ENCODE measurements at places on chromosomes 12 and 14.

GRCh38 chr12:121513464-121514183 is 67.2 kb downstream of the KDM2B start:
- no peak for DNase-seq

GRCh38 chr14:97785495-97785894 is 988.3 kb downstream of the VRK1 start:
- DNase-seq = no peak

GRCh38 chr12:106039242-106039641 is 99.5 kb downstream of the NUAK1 start:
- DNase-seq = no peak

- peak; percentile 25 for DNase-seq
Observed at GRCh38 chr14:91417120-91417982, at the start of gene CCDC88C. Gene CCDC88C (minus strand): TSS chr14:91417820. CDS start chr14:91417690, 130 bp downstream.

DNA sequence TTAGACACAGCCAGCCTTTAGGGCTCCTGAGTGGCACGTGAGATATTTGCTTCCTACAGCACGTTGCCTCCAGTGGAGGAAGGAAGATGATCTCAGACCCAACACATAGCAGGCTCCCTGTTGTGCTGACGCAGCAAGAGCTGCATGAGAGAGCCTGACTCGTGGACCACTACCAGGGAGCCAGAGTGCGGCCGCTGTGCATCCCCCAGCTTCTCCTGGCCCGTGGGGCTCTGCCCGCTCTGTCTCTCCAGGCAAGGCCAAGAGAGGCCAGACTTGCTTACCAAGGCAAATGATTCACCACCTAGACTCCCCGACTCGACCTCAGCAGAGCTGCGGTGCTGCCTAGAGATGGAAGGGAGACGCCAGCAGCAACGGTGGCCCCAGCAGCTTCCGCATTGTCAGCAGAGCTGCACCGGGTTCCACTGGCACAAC is 37.5 kb downstream of the MAP3K9 start:
- no peak for DNase-seq

- DNase-seq = no peak
Observed at GRCh38 chr12:94983321-94983720, 20.2 kb downstream of the NDUFA12 start.

DNA sequence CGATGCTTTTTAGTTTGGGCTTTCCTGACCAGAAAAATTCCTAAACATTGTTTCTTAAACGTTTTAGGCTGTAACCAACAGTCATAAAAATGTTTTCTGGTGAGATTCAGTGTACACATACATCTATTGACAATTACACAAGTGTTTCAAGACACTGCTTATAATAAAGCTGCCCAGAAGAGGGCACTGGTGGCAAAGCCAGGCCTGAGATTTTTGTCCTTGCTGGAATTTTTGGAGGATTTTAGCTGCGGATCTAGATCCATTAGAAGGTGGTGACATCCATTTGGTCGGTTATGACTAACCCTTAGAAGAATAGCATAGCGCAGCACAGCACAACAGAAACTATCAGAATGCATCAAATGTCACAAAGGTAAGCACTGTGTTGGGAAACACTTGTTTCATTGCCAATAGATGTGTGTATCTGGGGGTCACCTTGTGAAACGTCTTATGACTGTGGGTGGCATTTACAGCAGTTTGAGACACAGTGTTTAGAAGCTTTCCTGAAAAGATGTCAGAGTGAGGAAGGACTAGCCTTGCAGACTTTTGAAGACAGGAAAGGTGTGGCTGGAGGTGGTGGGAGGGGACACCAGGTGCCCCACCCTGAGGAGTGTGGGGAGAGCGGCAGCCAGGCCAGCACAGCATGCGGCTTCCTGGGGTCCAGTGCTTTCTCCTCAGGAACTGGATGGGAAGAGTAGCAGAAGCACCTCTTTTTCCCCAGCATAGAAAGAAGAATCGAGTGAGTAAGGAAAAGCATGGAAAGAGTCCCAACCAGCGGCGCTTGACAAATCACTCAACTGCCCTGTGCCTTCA is 54.7 kb upstream of the FKBP4 start:
- DNase-seq = peak; percentile 34

- no peak for DNase-seq
Observed at GRCh38 chr12:32734952-32735351, 20.7 kb downstream of the YARS2 start.

GRCh38 chr12:110248096-110248447 is 33.0 kb upstream of the ATP2A2 start:
- DNase-seq = peak; percentile 20

- DNase-seq = no peak
Observed at GRCh38 chr12:116478243-116478773, 80.9 kb upstream of the MAP1LC3B2 start.

- no peak for DNase-seq
Observed at GRCh38 chr14:75566321-75566720, 12.1 kb upstream of the FLVCR2 start.

DNA sequence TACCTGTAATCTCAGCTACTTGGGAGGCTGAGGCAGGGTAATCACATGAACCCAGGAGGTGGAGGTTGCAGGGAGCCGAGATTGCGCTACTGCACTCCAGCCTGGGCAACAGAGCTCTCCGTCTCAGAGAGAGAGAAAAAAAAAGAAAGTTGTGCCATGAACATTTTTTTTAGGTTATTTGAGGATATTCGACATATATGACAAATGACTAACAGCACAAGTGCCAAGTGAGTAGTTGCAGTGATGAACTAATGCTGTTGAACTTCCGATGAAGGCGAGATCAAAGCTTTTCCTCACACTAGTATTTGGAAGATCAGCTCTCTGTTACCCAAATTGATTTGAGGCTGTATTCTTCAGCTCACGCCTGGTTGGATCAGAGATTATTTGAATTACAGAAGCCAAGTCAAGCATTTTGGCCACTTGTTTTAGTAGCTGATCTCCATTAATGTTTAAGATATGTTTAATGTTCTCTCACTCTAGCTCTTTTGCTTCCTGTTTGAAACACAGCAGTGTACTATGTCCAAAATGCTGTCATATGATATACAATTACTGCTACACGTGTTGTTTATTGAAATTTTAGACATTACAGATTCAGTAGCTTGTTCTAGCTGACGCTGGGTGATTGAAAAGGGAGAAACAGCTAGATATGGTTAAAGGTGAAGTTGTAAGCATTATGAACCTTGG is 43.4 kb downstream of the WDR20 start:
- peak; percentile 57 for DNase-seq

DNA sequence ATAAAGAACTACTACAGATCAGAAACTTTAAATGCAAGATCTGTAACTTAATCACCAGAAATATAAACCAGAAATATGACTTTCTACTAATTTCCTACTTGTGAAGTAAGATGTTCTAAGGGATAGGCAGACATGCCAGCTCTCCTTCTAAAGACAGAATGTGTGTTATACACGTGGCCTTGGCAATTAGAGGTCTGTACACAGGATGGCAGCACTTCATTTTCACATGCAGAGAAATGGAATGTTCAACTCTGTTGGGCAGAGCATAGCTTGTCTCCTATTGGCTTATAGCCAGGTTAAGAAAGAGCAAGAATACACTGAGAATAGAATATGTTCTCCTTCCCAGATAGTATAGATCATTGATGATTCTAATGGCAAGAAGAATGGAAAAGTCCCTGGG is 403.8 kb downstream of the DAD1 start:
- DNase-seq = peak; percentile 21

DNA sequence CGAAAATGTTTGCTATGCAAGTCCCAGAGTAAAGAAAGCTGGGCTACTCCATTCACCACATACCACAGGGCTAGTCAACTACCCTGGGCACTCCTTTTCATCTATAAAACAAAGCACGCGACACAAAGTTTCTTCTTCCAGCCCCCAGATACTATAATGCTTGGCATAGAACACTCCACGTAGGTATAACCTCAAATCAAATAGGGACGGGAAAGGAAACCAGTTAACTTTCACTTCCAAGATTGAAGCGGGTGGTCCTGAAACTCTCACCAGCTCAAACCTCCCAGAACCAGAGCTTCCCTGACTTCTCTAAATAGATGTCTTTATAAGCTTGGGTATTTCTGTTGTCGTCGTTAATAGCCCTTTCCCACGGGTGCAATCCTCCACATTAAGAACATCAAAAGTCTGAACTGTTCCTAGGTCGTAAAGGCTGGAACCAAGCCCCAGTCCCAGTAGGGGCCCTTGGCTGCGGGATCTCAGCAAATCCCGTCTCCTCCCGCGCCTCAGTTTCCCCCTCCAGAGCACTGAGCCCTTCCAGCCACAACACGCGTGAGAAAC is 647 bp downstream of the LGMN start:
- DNase-seq = no peak

DNA sequence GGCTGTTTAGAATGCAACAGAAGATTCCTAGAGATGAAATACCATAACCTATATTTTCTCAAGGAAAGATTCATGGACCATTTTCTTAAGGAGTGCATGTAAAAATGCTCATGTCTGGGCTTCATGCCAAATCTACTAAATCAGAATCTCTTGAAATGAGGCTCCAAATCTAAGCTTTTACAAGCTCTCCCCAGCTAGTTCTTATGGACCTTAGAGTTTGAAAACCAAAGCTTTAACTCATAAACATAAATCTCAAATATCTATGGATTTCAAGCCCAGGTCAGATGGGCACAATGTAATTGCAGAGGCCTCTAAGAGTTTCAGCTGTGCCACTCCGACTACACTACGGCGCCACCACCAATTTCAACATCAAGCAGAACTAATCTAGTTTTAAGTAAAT is 117.3 kb upstream of the CAND1 start:
- no peak for DNase-seq

DNA sequence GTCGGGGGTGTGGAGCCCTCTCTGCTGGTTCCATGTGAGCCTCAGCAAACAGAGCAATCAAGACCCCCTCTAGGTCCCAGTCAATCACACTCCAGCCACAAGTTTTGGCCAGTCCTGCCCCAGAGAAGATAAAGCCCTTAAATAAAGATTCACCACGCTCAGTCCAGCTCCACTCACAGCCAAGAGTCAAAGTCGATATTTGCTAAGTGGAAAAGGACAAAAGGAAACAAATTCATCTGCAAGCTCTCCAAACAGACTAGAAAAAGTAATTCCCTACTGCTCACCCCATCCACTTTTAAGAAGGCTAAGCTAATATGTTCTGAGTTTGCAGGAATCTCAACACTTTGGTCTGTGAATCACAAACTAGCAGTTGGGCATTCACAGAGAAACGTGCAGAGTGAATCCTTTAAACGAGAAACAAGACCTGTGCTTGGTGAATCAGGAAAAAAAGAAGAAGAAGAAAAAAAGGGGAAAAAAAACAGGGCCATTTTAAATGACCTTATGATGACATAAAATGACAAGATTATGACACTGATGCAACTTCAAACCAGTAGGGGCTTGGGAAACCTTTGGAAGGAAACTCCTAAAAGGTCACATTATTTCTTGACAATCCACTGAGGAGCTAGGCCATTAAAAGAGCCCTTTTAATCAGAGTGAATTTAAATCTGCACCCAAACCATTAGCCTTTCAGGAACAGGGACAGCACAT is 41.8 kb upstream of the FOXN3 start:
- DNase-seq = no peak

DNA sequence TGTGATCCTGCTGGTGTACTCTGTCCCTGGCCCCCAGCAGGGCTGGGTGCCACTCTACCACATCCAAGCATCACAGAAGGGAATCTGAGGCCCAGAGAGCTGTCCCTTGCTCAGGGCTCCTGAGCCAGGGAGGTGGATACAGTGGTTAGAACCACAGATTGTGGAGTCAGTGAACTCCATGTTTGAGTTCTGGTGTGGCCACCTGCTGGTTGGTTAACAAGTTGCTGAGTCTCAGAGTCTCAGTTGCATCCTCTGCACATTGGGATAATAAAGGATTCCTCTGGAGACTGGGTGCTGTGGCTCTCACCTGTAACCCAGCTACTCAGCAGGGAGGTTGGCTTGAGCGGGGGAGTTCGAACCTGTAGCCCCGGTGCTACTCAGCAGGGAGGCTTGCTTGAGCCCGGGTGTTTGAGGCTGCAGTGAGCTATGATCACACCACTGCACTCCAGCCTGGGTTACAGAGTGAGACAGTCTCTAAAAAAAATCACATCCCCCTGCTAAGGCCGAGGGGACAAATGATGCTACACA is 39.4 kb downstream of the MVK start:
- peak; percentile 14 for DNase-seq

GRCh38 chr14:95495538-95496025 is 20.9 kb downstream of the SYNE3 start:
- no peak for DNase-seq

- no peak for DNase-seq
Observed at GRCh38 chr12:58621126-58621525, 299.2 kb downstream of the LRIG3 start.

GRCh38 chr14:55109836-55110235 is 19.2 kb upstream of the LGALS3 start:
- DNase-seq = no peak

GRCh38 chr12:28099871-28100270 is 90.4 kb upstream of the CCDC91 start:
- DNase-seq = no peak

DNA sequence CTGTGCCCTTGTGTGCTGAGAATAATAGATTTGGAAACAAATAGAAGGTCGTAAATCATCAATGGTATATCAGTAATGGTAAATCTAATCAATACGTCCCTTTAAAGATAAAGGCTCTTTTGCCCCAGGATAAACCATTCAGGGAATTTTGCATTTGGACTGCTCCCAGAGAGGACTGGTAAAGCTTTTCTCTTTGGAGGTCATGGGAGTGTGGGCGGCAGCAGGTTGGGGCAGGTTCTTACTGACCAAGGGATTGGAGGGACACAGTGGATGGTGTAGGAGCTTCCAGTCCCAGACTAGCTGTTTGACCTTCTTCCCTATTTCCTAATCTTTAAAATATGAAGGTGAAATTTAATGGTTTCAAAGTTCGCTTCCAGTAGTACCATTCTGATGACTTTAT is 87.8 kb upstream of the NTF3 start:
- DNase-seq = no peak

GRCh38 chr12:93115646-93116045 is 186.6 kb upstream of the EEA1 start:
- peak; percentile 67 for DNase-seq

DNA sequence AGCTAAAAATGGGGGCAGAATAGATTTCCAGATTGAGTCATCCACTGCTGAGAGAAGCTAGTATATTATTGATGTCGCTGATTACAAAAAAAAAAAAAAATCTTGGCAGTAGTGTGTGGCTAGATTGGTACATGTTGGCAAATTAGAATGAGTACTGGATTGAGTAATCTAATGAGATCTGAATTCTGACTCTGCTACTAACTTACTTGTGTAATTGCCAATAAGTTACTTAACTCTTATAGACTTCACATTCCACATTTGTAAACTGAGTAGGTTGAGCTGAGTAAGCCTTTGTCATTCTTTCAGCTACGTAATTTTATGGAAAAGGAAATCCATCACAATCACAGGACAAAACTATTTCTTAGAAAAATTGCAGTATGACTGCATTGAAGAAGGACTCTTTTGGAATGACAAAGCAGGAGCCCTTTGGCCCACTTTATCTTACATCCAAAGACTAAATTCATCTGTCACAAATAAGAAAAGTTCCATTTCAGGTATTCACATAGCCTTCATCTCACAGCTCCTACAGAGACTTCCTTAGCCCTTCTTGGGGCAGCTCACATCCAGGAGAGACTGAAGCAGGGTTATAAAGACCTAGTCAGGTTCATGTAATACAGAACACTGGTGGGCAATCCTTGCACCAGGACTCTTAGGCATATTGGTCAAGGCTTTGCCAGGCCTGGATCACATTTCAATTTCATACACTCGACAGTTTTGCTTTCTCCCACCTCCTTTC is 197.3 kb upstream of the CPNE8 start:
- DNase-seq = peak; percentile 26
